ENCODE measurements at places on chromosomes 7 and 10. TPM values are rescaled to one million over a fixed set of nuclear protein-coding genes. Genes with fewer than 3 reads are reported as not detected.

WDR86 gene
- not detected for total RNA-seq

SH2D4B gene
- total RNA-seq, result not detected

DNA sequence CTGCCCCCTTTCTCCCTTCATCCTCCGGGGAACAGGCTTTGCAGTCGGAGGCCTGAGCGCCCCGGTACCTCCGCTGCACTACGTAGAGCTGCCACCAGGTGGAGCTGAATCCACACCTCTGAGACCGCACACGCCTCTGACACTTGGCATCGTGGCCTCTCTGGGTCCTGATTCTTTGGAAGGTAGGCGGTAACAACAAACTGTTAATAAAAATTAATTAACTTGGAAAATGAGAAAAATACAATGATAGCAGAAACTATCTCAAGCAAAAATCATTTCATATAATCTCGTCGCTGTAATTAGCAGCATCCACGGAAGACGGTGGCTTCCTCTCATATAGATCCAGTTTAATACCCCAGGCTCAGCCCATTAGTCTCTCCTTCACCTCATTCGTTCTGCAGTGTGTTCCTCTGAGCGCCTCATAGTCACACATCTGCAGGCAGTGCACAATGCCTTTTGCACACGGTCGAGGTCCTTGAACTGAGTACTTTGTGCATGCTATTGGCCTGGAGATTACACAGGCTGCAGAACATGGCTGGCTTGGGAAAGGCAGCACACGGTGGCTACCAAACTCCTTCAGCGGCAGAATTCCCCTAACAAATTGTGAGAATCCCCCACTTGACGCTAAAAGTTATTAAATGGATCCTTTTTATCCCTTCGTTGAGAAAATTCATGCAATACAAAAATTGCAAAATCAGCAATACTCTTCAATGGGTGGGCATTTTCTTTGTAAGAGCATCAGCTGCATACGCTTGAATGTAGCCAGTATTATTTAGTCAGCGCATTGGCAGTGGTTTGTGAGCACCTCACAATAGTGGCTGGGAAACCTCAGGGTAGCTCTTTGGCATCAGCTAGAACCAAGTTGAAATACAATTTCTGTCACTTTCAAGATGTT lies 18.7 kb downstream of the OR9A2 start:
- DNase-seq, result peak; percentile 72

- DNase-seq, result no peak
These were observed 49.0 kb downstream of the SCIN start for GRCh38 chr7:12619461-12620069.

- DNase-seq, result no peak
These were observed 23.2 kb upstream of the NPFFR1 start for GRCh38 chr10:70306886-70307520.

GRCh38 chr7:82358009-82358578 lies 85.5 kb downstream of the CACNA2D1 start:
- no peak for DNase-seq

GRCh38 chr7:151825721-151826120 lies 51.2 kb downstream of the PRKAG2 start:
- no peak for DNase-seq

SOSTDC1 gene
- total RNA-seq, result not detected

DNA sequence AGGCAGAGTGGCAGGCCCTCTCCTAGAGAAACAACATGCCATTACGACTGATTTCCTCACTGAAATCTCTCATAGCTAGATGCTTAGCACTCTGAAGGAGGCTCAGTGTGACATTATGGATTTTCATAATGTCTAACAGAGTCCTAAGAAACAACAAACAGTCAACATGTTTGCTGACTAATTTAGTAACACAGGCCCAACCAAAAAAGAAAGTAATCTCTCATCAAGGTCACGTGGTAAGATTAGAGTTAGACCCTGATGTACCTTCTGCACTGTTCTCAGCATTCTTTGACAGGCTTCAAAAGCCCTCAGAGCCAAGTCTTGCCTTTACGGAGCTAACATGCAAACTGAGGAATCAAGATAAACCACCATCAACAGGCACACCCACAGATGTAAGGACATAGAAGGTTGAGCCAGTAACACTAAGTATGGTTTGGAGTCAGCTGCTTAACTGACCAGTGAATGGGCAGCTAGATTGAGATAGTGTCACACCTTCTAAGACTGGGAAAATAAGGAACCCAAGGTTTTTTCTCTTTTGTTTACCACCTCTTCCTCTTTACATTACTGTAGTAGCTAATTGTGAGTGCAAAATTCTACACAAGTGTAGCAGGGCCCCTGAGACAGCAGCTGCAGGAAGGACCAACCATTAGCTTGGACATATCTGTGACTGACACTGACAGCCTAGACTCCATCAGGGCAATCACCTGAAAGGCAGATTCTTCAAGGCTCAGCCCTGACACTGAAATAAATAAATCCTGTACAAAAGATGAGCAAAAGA lies 15.3 kb upstream of the KCNIP2 start:
- no peak for DNase-seq

GRCh38 chr7:24036033-24036412 lies 248.0 kb upstream of the NPY start:
- DNase-seq, result peak; percentile 37

- DNase-seq, result no peak
These were observed 60.6 kb downstream of the WDR37 start for GRCh38 chr10:1116696-1117280.

GRCh38 chr7:99624484-99624883 lies 7.7 kb downstream of the ZSCAN25 start:
- no peak for DNase-seq

DNA sequence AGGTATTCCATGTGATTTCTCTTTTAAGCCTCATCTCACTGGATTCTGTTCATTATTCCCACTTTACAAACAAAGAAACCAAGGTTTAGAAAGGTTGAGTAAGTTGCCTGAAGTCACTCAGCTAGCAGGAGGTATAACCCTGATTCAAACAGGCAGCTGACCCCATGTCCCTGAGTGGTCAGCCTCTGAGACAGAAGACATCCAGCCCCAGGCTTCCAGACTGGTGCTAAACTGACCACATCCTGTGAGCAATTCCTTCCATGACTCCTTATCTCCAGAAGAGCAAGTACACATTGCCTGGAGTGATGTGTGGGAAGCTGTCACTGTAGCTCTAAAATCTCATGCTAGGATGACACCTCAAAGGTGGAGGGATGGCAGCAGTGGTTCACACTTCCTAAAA lies 3.7 kb downstream of the PLPP4 start:
- peak; percentile 83 for DNase-seq

GRCh38 chr10:124909563-124909962 lies 32.4 kb upstream of the ZRANB1 start:
- no peak for DNase-seq

DNA sequence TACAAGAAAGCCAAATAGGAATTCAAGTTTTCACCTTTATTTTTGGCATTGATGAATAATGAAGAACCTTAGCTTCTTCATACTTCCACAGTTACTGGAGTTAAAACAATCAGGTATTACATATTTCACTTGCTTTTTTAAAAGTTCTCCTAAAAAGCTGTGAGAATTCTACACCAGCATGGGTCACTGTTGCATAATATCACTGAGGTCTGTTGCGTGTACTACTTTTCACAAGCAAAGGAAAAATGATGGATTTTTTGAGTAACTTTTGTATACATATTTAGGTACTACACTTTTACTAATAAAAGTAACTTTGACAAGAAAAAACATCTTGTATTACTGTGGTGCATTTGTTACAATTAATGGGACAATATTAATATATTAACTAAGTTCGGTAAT lies 15.2 kb downstream of the FAM24B start:
- DNase-seq, result no peak

GRCh38 chr10:73086816-73087215 lies 9.8 kb downstream of the P4HA1 start:
- DNase-seq, result no peak

NAT16 gene
- not detected for total RNA-seq

- no peak for DNase-seq
These were observed 94.7 kb upstream of the JCAD start for GRCh38 chr10:30154126-30154525.

DNA sequence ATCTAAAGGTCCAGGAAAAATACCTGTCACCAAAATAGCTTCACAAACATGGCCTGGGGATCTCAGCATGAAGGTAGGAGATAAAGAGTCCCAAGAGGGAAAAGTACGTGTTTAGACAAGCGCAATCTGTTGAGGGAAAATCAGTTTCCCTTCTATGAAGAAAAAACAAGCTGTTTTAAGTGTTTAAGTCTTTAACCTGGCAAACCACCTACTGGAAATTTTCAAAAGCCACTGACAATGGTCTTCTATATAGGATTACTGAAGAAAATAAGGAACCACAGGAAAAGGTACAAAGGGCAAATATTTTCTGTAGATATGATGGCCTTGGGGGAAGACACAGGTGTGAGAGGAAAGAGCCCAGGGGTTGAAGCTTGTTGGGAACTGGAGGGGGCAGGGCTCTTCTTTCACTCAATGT lies 21.2 kb downstream of the ALDH18A1 start:
- DNase-seq, result no peak

FXYD4 gene
- total RNA-seq, result not detected

GRCh38 chr10:65358565-65358964 lies 1567.3 kb upstream of the LRRTM3 start:
- DNase-seq, result peak; percentile 46

- DNase-seq, result no peak
These were observed 944.4 kb upstream of the ZNF722 start for GRCh38 chr7:63054191-63054661.

FAM241B gene
- total RNA-seq, result not detected

GRCh38 chr10:75648351-75648750 lies 216.9 kb downstream of the LRMDA start:
- DNase-seq, result no peak

GRCh38 chr10:91616137-91616536 lies 16.7 kb downstream of the PPP1R3C start:
- DNase-seq, result no peak

DNA sequence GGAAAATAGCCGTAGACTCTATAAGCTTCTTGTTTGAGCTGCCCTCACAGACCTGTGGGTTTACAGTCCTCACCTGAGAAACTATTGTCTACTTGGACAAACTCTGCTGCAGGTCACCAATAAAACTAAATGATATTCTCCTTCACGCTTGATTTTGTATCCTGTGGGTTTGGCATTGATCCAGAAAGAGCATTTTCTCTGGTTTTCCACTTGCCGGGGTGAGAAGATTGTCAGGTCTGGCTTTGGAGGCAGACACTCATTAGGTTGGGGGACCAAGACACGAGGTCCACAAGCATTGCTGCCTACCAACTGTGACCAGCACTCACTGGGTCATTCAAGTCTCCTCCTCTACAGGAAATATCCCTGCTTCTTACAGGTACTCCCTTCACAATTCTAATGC lies 68.5 kb downstream of the CDC14C start:
- no peak for DNase-seq
